ENCODE measurements at places on chromosomes 1 and 21. TPM values are rescaled to one million over a fixed set of nuclear protein-coding genes. Genes with fewer than 3 reads are reported as not detected.

DNA sequence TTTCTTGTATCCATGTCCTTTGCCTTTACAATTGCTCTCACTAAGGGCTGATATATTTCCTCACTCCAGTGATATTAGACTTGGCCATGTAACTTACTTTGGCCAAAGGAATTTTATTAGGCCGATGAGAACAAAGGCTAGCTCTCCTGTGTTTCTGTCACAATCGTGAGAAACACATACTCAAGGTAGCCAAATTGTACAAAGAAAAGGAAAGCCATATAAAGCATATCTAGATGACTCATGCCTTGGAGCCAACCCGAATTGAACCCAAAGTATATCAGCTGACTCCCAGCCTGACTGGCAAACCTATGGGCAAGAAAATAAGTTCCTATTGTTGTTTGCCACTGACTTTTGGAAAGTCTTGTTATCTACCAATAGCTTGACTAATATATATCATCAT is 371.7 kb upstream of the LRRC7 start:
- DNase-seq: no peak

C1orf185 gene
- not detected for total RNA-seq

DNA sequence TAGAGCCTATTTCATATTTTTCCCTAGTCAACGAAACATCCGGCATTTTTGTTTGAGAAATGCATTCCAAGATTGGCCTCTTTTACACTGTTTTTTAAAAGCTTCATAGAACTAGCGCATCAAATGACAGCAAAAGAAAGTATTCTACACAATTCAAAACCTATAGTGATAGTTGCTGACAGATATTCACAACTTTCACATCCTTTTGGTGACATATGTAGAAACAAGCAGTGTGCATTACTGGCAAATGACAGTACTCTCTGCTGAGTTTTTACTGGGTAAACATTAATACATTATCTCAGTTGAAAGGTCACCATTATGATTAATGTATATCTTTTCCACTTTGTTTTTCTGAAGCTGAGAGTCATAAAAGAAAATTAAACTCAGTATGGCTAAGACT is 135.4 kb upstream of the RGS18 start:
- DNase-seq: no peak

NBPF6 gene
- total RNA-seq: not detected

GRCh38 chr21:22115746-22116145 is 1117.5 kb downstream of the NCAM2 start:
- no peak for DNase-seq

- no peak for DNase-seq
Measured at GRCh38 chr1:43206600-43207228, 34.6 kb downstream of the CFAP57 start.

PRR9 gene
- 46.0 TPM for total RNA-seq

TNNT2 gene
- total RNA-seq: 26.3 TPM

GRCh38 chr1:159218649-159219636 is 14.3 kb downstream of the ACKR1 start:
- no peak for DNase-seq

GRCh38 chr1:233217832-233218231 is 77.7 kb downstream of the PCNX2 start:
- no peak for DNase-seq

GRCh38 chr1:22412932-22413727 is 38.5 kb upstream of the ZBTB40 start:
- DNase-seq: no peak

DNA sequence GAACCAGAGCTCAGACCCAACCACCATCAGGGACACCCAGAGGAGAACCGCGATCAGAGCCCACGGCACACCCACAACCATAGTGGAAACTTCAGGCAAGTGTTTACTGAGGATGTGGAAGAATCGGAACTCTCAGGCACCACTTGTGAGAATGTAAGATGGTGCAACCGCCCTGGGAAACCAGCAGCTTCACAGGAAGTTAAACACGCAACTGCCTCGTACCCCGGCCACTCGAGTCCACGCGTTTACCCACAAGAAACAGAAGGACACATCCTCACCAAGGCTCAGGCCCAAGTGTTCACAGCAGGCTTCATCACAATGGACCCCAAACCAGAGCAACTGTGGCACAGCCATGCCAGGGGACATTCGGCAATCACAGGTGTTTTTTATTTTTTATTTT is 51.4 kb upstream of the COL6A2 start:
- no peak for DNase-seq

- DNase-seq: no peak
Measured at GRCh38 chr1:235938709-235939479, 72.2 kb upstream of the LYST start.

SPAG17 gene
- not detected for total RNA-seq

C1orf94 gene
- total RNA-seq: 0.13 TPM

DNA sequence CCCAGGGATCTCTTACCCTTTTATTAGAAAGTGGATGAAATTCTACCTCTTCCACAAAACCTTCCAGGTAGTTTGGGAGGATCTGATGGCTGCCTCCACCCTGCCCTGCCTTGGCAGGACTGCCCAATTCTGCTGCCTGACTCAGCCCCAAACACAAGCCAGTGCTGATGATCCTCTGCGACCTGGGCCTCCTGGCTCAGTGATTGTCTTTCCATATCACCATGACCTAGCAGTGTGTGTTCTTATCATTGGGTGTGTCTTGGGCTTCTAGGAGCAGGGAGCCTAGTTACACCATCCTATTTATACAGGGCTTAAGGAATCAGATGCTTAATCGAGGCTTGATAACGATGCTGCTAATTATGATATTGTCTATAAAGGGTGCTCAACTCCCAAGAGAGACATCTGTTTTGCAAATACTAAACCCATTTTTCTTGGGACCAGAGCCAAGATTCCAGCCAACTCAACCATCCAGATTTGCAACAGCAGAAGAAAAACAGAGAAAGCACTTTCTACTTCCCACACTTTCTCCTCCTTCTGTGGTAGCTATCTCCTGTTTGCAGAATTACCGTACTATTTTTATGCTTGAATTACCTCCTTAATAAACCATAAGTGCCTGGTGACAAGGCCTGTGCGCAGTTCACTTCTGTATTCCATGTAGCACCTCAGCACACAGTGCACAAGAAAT is 36.5 kb upstream of the KIF21B start:
- no peak for DNase-seq

CELA3A gene
- total RNA-seq: not detected

Data from lower leg skin (tissue), 4 donors.